Activated gamma-delta T cell treated with anti-CD3 and anti-CD28 coated beads, Interleukin-2, amount 50 U/mL, for 16 hours (primary cell): ENCODE measurements at places on chromosomes 6 and 20.

- DNase-seq, result no peak
These were observed 813.5 kb downstream of the QKI start for GRCh38 chr6:164227952-164228522.

DNA sequence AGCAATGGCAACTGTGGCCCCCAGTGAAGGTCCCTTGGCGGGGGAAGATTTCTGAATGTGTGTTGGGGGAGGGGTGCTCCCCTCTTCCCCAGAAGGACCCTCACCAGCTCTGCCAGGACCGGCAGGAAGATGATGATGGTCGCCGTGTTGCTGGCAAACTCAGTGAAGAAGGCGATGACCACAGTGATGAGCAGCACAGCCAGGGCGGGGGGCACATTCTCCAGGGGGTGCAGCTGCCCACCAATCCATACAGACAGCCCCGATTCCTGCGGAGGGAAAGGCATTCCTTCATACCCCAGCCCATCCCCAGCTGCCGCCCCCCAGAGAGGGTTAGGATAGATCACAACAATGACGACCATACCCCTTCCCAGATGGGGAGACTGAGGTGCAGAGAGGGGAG is 15.7 kb upstream of the OCSTAMP start:
- DNase-seq, result no peak

- DNase-seq, result no peak
These were observed 74.9 kb downstream of the TNFAIP3 start for GRCh38 chr6:137941995-137942394.

DNA sequence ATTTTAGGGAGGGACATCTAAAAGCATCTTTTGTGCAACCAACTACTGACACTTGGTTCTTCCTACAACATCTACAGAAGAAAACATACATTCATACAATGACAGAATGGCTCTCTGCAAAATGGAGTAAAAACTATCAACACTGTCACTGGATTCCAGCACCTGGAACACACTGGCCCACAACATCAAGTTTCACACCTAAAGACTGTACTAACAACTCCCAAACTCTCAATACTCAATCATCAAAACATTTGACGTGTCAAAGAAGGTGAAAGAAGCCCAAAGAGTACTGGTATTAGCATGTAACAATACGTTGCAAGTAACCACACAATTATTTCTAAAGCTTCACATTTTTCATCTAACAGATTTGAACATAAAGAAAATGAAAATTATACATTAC is 2.1 kb downstream of the CPNE1 start:
- no peak for DNase-seq

DNA sequence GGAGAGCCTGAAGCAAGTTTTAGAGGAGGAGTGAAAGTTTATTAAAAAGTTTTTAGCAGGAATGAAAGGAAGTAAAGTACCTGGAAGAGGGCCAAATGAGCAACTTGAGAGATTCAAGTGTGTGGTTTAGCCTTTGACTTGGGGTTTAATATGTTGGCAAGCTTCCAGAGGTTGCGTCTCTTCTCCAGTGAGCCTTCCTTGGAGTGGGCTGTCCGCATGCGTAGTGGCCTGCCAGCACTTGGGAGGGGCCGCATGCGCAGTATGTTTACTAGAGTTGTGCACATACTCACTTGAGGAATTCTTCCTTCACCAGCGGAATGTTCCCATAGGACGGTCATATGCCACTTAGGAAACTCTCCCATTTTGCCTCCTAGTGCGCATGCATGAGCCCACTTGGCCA is 235.2 kb downstream of the ALDH8A1 start:
- DNase-seq, result no peak

DNA sequence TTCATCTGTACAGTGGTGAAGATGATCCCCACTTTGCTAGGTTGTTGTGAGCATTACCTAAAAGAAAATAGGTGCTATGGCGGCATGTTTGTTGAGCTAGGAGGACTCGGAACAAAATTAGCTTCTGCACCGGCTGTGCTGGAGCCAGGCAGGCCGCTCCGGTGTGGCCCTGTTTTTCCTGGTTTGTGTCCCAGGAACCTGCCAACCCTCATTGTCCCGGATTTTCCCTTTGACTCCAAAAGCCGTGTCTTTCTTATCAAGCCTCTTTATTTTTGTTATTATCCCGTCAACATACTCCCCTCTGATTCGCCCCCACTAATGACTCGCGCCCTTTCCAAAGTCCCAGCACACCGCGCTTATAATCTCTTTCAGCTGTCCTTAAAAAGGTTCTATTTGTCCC is 117.0 kb downstream of the MYLK4 start:
- no peak for DNase-seq

GRCh38 chr6:25359891-25360290 is 80.7 kb downstream of the CARMIL1 start:
- no peak for DNase-seq

- DNase-seq, result no peak
These were observed 192.2 kb upstream of the POU3F2 start for GRCh38 chr6:98641949-98642719.

GRCh38 chr20:46954490-46955038 is 59.9 kb downstream of the EYA2 start:
- no peak for DNase-seq

DNA sequence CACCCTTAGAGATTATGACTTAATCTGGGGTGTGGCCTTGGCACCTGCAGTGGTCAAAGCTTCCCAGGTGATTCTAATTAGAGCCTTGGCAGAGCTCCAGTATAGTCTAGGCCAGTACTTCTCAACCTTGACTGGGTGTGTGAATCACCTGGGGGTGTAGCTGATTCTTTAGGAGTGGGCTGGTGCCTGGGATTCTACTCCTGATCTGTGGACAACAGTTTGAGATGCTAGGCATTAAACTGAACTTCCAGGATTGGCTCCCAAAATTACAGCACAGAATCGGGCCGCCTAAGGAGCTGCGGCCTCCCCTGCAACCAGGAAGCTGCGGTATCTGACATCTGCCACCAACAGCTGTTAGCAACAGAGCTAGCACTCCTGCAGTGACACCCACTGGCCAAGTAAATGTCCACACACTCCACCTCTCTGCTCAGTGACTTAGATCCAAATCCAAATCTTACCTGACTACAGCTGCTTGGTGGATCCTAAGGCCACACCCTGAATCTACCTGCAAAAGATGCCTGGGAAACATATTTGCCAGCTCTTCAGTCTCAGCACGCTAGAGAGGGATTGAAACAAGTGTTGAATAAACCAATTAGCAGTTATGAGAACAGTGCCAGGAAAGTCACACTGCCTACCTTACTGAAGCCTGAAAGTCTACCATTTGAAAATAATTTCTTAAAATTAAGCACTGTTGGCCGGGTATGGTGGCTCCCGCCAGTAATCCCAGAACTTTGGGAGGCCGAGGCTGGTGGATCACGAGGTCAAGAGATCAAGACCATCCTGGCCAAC is 126.7 kb downstream of the UNC5CL start:
- no peak for DNase-seq

GRCh38 chr20:33658929-33659328 is 3.2 kb upstream of the C20orf144 start:
- no peak for DNase-seq

GRCh38 chr6:64945450-64945849 is 761.6 kb downstream of the EYS start:
- no peak for DNase-seq

- no peak for DNase-seq
These were observed 230.1 kb downstream of the SYNDIG1 start for GRCh38 chr20:24699321-24700165.

DNA sequence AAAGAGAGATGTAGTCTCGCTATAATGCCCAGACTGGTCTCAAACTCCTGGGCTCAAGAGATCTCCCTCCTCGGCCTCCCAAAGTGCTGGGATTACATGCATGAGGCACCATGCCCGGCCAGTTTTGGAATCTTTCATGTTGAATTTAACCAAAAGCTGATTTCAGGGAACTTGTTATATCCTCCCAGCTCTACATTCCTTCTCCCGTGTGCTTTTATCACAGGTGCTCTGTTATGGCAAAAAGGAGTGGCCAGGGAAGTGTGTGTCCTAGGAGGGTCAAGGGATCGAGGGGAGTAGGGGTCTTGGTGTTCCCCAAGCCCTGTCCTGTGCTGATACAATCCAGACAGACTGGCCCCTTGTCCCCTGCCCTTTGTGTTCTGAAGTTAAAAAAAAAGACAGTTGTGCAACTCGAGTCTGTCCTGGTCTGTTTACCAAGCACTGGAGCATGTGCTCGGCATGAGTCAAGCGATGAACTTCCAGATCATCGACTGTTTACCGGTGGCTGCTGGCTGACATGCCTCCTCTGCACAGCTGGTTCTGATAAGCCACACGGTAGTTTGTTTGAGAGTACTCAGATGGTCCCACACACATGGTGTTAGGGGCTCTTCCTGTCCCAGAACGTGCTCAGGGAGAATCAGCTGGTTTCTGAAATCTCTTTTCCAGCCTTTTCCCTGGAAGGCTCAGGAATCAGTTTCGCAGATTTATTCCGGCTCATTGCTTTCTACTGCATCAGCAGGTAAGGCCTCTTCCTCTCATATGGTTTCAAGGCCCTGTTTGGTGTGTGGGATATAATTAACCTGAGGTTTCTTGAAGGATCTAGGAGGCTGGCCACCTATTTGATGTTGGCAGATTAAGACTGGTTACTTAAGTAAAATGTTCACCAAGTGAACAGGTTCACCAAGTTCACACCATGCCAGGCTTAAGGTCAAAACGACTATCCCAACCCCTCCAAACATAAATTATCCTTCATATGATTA is 52.6 kb upstream of the NAA20 start:
- DNase-seq, result no peak

GRCh38 chr6:113562248-113562647 is 294.9 kb upstream of the MARCKS start:
- DNase-seq, result no peak

DNA sequence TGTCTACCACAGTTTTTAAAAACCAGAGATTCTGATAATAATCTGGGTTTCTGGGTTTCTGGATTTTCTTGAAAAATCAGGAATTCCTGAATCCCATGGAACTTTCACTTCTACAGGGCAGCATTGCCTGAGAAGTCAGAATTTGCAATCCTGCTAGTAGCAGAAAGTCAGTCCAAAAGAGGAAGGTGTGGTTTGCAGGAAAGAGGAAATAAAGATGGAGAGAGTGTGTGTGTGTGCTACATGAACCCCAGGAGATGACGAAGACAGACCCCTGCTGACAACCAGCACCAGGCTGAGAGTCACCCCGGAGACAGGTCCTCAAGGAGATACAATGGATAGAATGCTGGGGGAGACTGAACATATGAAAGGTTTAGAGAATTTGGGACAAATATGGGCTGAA is 44.9 kb downstream of the PRND start:
- no peak for DNase-seq

GRCh38 chr6:31005249-31006020 is 4.8 kb upstream of the MUC22 start:
- DNase-seq, result no peak

- no peak for DNase-seq
These were observed 96.4 kb upstream of the MRPS10 start for GRCh38 chr6:42313941-42314570.

GRCh38 chr6:147561726-147562125 is 53.2 kb downstream of the SAMD5 start:
- no peak for DNase-seq

GRCh38 chr20:2023151-2023550 is 29.3 kb upstream of the PDYN start:
- DNase-seq, result no peak

- DNase-seq, result no peak
These were observed 492.4 kb upstream of the CDH4 start for GRCh38 chr20:60759651-60760050.

- peak; percentile 15 for DNase-seq
These were observed 11.8 kb upstream of the GSTA1 start for GRCh38 chr6:52815167-52816092.

GRCh38 chr6:112149719-112150263 is 62.4 kb downstream of the FAM229B start:
- no peak for DNase-seq

DNA sequence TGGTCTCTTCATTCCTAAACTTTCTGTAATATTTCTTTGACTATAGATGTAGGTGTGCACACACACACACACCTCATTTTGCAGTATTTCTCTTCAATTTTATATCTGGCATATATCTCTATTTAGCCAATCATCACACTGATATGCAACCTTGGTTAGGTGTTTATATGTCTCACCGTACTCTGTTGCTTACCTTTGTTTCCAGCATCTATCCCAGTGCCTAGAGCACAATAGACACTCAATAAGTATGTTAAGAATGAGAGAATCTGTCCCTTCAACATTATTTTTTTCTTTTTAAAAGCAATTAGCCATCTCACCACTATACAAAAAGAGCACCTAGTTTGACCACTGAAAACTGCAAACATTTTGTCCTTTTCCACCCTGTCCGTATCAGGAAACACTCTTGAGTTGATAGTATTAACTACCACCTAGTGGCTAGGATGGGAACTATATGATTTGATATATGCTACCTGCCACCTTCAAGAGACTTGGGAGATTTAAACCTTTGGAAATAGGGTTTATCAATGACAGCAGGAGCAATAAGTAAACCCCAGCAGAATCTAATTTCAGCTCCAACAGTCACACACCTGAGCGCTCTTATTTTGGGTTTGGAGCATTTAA is 48.7 kb upstream of the RSPO3 start:
- no peak for DNase-seq

- DNase-seq, result no peak
These were observed 284.1 kb upstream of the PLN start for GRCh38 chr6:118263921-118264486.

GRCh38 chr6:12893036-12893435 is 176.5 kb downstream of the PHACTR1 start:
- DNase-seq, result no peak

DNA sequence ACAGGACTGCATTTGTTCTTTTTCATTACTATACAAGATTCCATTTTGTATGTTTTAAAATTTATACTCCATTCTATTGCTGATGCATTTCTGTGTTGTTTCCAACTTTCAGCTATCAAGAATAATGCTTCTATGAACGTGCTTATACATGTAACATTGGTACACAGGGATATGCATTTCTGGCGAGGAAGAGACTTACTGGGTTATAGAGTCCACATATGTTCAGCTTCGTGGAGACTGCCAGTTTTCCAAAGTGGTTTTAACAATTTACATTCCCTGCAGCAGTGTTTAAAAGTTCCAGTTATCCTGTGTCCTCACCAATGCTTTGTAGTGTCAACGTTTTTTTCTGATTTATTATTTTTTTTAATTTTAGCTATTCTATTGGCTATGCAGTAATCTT is 48.5 kb downstream of the AIG1 start:
- DNase-seq, result no peak

- no peak for DNase-seq
These were observed 111.0 kb upstream of the TMEM170B start for GRCh38 chr6:11426571-11426970.

DNA sequence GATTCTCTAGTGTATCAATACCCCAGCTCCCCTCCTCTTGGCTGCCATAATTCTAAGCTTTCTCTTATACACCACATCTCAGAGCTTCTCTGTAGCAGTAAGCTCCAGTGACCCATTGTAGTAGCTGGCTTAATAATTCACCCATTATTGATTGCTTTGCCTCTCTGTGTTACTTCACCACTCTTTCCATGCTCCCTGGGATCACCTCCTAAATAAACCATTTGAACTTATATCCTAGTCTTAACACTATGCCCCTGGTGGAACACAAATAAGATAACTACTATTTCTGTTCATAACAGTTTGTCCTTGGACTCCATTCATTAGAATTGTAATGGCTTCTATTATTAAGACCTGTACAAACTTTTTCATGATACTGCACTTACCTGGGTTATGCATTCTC is 758.9 kb downstream of the KIF16B start:
- DNase-seq, result no peak
